Stimulated activated CD4-positive, alpha-beta T cell treated with anti-CD3 and anti-CD28 coated beads, Interleukin-15, amount 100 ng/mL, for 1 hour (primary cell): ENCODE measurements at places on chromosomes 1 and 21.

GRCh38 chr1:74465193-74465681, 47.2 kb downstream of the LRRC53 start:
- DNase-seq, result no peak

DNA sequence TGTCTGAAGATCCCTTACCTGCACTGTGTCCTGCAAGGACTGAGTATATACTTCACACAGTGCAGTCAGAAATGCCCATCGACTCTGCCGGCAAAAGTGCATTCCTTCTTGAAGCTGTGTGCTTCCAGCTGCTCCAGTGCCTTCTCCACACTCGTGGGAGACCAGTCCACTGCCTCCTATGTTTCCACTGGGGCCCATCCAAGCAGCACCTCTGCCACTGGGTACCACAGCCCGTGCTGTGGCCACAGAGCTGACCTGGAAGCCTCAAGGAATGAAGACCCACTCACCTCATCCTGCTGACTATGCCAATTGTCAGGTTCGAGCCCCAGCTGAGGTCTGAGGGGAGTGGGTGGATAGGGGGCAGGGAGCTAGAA, 108.1 kb downstream of the GDAP2 start:
- DNase-seq, result no peak

- peak; percentile 46 for DNase-seq
Observed at GRCh38 chr1:210407207-210407886, 78.6 kb downstream of the HHAT start.

DNA sequence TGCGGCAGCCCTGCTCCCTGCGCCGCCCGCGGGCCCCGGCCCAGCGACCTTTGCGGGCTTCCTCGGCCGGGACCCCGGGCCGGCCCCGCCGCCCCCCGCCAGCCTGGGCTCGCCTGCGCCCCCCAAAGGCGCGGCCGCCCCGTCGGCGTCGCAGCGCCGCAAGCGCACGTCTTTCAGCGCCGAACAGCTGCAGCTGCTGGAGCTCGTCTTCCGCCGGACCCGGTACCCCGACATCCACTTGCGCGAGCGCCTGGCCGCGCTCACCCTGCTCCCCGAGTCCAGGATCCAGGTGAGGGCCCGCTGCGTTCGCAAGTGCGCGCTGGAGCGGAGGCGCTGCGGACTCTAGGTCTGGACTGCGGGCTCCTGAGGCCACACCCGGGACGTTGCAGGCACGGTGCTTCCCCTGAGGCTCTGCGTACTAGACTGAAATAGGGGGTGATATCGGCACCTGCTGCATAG, 351 bp downstream of the MIXL1 start:
- DNase-seq, result no peak

DNA sequence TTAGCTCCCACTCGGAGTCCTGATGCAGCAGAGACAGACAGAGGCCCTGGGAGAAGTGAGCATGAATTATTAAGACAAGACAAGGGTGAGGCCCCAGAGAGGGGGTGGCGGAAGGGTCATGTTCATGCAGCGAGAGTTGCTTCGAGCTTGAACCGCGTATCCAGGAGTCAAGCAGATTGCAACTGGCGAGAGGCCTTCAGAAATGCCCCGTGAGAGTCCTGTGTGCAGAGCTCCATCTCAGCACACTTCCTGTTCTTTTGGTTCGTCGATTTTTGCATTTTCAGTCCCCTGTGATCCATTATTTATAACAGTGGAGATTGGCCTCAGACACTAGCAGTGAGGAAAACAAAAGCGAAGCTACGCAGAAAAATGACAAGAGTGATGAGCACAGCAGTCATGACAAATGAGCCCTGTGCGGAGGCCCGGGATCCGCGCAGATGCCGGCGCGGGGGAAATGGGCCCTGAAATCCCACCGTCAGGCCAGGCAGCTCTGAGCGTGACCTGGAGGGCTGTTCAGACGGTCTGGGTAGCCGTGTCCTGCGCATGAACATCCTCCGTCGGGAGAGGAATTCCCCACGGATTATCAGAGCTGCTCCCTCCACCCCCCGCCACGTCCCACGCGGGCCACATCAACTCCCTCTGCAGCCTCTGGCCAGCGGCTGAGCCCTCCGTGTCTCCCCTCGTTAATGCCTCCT, 15.0 kb downstream of the PDE9A start:
- no peak for DNase-seq

GRCh38 chr1:46211051-46211450, 7.9 kb downstream of the LURAP1 start:
- DNase-seq, result no peak

DNA sequence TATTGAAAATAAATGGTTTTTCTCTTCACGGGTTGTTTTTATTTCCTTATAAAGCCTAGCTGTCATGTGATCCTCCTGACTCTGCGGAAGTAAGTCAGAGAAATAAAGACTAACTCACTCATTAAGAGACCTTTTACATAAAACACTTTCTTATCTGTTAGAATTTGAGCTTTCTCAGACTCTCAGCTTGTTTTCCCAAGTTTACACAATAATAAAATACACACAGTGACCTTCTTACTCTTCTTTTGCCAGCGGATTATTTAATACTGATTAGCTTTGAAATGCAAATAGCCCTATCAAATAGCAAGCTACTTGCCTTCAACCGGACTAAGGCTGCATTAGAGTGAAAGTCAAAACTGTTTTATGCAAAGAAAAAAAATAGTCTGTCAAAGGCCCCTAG, 45.5 kb upstream of the CXADR start:
- DNase-seq, result no peak

- DNase-seq, result no peak
Observed at GRCh38 chr21:34143685-34144182, 70.4 kb downstream of the MRPS6 start.

DNA sequence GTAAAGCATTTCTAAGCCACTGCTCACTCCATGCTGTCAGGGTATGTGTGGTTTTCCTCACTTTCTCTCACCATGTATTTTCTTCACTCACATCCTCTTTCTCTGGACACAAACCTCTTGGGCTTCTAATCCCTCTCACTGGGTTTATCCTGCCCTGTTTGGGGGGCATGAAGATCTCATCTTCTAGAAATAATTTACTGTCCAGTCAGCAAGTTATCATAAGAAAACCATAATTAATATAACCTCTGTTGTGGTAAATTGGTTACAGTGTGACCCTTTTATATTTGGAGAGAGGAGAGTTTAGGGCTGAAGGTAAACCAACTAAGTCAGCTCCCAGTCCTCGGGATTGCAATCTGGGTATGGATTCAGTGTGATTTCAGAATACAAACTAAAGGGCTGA, 213.8 kb upstream of the PROX1 start:
- no peak for DNase-seq

- no peak for DNase-seq
Observed at GRCh38 chr1:206538901-206539640, 31.7 kb downstream of the RASSF5 start.

DNA sequence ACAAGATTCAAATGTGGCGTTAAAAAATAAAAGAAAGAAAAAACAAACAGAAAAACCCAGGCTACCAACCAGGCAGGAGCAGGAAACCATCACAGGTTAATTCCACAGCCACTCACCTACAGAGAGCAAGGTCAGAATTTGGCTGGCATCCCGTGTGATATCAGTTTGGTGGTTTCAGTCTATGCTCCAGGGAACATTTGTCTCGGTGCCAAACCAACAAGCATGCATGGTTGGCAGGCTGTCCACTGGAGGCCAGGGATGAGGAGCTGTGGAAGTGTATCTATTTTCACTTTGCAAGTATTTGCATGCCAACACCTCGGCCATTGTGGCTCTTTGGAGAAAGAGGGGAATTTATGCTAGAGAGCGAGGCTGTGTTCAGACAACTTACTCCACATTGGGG, 53.1 kb upstream of the PROX1 start:
- DNase-seq, result no peak

- DNase-seq, result no peak
Observed at GRCh38 chr1:58451560-58452191, 94.8 kb downstream of the OMA1 start.

- DNase-seq, result no peak
Observed at GRCh38 chr1:243542739-243543415, 287.0 kb downstream of the SDCCAG8 start.

DNA sequence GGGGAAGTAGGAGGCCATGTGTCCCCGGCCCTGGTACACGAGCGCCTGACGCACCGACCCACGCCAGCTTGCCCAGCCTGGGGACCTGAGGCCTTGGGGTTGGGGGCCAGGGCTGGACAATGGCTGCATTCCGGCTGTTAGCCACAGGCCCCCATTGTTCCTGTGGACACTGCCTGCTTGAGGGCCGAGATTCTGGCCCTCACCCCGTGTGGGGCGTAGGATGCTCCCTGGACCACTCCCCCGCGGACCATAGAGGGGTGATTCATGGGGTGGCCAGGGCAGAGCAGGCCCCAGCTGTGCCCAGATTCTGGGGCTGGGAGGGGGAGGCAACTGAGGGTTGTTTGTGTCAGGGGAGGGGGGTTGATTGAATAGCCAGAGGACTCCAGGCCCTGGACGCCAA, 11.7 kb downstream of the POU3F1 start:
- no peak for DNase-seq

GRCh38 chr1:45863218-45863617, 59.8 kb downstream of the MAST2 start:
- no peak for DNase-seq

- DNase-seq, result no peak
Observed at GRCh38 chr1:242427519-242427918, 97.0 kb downstream of the PLD5 start.

GRCh38 chr1:114135786-114136185, 17.9 kb downstream of the SYT6 start:
- no peak for DNase-seq

GRCh38 chr1:46793126-46793525, 5.7 kb upstream of the CYP4B1 start:
- DNase-seq, result no peak

DNA sequence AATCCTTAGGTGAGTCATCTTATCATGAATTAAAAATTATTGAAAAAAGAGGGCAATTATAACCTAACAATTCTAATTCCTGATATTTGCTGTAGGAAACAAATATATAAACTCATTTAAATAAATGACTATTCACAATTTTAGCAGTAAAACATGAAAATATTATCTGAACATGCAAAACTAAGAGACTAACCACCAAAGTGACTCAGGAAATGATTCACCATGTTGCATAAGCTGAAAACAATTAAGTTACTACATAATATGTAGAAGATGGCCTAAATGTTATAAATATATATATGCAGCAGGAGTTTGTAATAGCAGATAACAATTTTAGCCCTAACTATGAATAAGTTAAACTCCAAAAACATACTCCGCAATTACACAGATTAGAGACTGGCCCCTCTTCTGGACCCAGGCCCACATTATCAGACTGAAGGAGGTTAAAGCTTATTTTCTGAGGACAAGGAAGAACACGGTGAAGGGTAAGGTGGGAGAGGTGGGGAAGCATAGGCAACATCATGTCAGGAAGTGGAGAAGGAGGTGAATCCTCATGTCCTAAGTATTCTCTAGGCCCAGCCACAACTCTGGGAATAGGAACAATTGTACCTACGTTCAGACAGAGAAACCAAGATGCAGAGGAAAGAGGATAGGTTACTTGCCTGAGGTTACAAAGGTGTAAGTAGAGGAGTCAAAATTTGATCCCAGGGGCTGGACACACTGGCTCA, 15.6 kb upstream of the AIM2 start:
- no peak for DNase-seq

- DNase-seq, result no peak
Observed at GRCh38 chr1:30645807-30646206, 77.6 kb downstream of the MATN1 start.

DNA sequence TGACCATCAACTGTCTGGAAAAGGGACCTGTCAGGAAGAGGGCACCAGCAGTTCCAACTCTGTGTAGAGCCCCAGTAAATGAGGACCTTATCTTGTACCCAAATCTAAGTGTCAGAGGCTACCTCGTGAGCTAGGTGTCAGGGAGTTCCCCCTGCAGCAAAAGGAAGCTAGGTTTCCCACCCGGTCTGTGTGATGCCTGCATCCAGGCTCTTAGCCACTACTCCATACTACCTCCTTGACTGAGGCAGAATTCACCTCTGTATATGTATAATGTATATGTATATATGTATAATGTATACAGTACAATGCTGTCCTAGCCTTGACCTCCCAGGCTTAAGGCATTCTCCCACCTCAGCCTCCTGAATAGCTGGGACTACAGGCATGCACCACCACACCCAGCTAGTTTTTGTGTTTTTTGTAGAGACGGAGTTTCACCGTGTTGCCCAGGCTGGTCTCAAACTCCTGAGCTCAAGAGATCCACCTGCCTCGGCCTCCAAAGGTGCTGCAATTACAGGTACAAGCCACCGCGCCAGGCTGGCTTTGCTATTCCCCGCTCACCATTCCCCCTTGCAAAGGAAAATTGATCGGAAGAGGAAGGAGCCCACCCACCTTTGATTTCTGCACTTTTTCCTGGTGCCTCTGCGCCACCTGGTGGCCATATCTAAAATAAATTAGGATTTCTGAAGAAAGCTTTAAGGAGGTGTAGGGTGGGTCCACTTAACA, 15.7 kb upstream of the LUZP1 start:
- no peak for DNase-seq

- no peak for DNase-seq
Observed at GRCh38 chr1:150869683-150870082, 6.7 kb downstream of the ARNT start.

- DNase-seq, result no peak
Observed at GRCh38 chr1:54709547-54710292, 5.9 kb upstream of the TTC4 start.

GRCh38 chr1:179031855-179032513, 6.3 kb downstream of the FAM20B start:
- DNase-seq, result no peak

GRCh38 chr1:92940541-92940940, 20.7 kb downstream of the DIPK1A start:
- no peak for DNase-seq

GRCh38 chr1:21262293-21263051, 27.8 kb downstream of the ECE1 start:
- DNase-seq, result no peak
